Occipital lobe (tissue), 3 donors: ENCODE measurements at places on chromosomes 12 and 14.

DNA sequence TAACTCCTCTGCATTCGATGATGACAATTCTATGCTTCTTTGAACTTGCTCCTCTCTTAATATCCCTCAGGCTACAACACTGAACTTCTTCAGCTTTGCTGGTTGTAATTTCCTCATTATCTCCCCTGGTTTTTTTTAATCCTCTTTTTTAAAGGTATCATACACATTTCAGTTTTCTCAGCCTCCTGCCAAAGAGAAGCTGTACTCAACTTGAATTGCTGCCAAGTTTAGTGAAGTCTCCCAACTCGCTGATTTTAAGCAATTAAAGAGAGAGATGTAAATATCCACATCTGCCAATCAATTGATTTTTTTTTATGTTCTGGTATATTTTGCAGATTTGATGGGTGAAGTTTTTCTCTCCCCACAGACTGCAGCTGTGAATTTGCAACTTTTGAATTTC is 817.8 kb downstream of the GALC start:
- DNase-seq, result no peak

DNA sequence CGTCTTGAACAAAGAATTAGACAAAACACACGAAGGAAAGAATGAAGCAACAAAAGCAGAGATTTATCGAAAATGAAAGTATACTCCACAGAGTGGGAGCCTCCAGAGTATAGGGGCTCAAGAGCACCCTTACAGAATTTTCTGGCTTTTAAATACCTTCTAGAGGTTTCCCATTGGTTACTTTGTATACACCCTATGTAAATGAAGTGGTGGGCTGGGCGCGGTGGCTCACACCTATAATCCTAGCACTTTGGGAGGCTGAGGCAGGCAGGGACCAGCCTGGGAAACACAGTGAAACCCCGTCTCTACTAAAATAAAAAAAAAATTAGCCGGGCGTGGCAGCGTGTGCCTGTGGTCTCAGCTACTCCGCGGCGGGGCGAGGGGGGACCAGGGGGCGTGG is 13.1 kb upstream of the DNM1L start:
- no peak for DNase-seq

- no peak for DNase-seq
Observed at GRCh38 chr12:22826026-22826425, 201.1 kb downstream of the ETNK1 start.

DNA sequence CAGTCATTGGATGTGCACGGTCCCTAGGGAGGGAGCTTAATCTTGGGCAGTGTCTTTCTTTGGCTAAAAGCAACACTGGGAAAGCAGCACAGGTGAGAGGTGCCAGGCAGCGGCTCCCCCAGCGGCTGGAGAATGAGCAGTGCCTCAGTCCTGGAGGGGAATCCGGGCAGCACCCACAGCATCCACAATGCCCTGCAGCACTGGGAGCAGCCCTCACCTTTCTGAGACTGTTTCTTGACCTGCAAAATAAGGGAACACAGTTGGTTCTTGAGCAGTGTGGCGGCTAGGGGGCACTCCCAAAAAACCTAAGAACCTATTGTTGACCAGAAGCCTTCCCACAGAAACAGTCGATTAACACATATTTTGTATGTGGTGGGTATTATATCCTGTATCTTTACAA is 75.8 kb downstream of the SINHCAF start:
- no peak for DNase-seq

DNA sequence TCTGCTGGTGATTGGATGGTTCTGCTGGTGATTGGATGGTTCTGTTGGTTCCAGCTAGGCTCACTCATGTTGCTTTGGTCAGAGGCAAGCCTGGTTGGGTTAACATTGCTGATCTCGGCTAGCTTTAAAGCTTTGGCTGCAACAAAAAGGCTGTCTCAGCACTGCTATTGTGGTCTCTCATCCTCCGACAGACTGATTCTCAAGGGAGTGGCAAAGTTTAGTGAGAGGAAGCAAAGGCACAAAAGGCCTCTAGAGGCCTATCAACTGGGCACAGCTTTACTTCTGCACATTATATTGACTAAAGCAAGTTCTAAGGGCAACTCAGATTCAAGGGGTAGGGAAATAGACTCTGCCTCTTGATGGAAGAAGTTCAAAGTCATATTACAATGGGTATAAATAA is 84.7 kb upstream of the LGR5 start:
- DNase-seq, result no peak

DNA sequence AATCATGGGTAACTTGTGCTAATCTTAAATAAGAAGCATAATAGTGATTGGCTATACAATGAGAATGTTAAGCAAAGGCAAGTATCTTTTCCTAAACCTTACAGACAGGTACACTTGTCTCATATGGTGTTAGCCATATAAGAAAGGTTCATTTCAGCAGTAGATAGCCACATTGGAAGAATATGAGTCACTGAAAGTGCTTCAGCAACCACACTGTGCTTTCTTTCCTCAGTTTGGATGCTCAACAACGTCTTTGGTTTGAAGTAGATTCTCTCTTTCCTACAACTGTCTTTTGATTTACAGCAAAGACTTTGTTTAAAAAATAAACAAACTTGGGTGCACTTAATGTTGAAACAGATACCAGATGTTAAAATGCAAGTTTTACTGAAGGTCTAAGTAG is 8.9 kb downstream of the DDHD1 start:
- DNase-seq, result no peak

- DNase-seq, result no peak
Observed at GRCh38 chr14:50113381-50114035, 2.9 kb downstream of the VCPKMT start.

DNA sequence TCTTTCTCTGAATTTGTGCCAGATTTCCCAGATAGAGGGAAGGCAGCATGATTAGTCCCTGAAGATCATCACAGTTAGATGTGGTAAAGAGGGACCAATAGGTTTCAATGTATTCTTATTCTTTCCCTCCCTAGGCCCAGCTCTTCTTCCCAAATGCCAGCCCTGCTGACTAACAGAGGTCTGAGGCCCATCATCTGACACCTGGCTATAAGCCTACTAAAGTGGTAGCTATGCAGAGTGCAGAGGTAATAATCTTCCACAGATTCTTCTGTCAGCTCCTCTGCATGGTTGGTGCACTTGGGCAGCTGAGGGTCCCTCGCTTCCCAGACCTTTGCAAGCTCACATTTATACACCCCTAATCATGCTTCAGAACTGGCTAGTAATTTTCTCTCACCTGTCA is 63.7 kb upstream of the PZP start:
- DNase-seq, result no peak

DNA sequence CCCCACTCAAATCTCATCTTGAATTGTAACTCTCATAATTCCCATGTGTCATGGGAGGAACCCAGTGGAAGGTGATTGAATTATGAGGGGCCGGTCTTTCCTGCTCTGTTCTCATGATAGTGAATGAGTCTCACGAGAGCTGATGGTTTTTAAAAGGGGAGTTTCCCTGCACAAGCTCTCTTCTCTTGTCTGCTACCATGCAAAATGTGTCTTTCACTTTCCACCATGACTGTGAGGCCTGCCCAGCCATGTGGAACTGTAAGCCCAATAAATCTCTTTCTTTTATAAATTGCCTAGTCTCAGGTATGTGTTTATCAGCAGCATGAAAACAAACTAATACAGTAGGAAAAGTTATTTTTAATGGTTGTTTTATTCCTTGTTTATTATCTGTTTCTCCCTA is 146.0 kb downstream of the FSCB start:
- DNase-seq, result no peak

GRCh38 chr12:110826592-110827200 is 20.1 kb upstream of the CCDC63 start:
- DNase-seq, result peak; percentile 22

DNA sequence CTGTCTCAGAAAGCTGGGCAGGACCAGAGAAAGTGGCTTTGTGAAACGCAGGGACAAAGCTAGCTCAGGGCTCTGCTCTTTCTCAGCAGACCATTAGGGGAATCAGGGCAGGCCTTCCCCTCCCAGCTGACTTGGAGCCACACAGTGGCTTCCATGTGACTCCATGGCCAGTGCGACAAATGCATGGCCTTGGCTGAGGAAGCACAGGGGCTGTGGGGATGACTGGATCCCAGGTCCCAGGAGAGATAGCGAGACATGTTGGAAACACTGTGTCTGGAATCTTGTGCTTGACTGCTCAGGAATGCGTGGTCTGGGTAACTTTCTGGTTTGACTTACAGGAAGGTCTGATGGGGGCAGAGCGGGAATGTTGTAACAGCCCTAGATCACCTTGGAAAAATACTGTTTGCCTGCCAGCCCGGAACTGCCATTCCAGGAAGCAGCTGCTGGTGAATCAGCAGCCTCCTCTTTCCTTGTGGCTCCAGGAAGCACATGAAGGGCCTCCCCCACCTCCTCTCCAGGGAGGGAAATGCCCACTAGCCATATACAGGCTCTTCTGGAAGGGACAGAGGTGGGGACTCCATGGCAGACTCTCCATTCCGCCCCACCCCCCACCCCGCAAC is 133.5 kb upstream of the HIF1A start:
- DNase-seq, result no peak

GRCh38 chr12:124053851-124054250 is 80.8 kb downstream of the ZNF664 start:
- DNase-seq, result peak; percentile 22

GRCh38 chr12:91271185-91271584 is 88.6 kb upstream of the DCN start:
- no peak for DNase-seq

DNA sequence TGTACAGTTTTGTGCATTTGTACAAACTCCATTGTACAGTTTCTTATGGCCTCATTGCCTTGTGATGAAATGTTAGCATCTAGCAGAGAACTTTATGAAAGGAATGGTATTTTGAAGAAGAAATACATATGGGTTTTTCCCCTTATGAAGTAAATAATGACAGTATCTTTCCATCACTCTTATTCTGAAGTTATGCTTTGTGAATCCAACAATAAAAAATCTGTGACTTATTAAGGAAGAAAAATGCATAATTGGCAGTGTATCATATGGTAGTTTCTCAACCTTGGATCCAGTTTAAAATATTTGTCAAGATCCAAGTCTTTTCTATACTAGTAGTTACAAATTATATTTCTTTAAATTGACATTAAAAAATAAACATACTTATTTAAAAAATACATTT is 859.1 kb upstream of the FLRT2 start:
- DNase-seq, result no peak

GRCh38 chr12:111444925-111445725 is 39.4 kb downstream of the SH2B3 start:
- peak; percentile 35 for DNase-seq

DNA sequence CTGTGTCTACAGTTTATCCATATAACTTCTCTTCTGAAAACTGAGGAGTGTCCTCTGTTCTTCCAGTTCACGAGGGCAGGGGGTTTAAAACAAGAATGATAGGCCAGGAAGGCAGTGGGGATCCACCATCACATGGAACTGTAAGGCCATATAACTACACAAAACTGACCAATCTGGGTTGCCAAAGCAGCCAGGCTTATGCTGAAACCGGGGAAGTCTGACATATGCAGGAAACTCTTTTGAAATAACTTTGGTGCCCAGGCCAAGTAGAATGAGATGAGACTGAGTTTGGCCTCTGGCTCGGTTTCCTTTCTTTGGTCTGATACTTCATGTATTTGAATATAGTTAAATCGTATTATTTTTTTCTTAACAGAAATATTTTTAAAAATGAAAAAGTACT is 18.0 kb upstream of the ATF1 start:
- no peak for DNase-seq

GRCh38 chr12:111025792-111026430 is 105.5 kb upstream of the MYL2 start:
- no peak for DNase-seq

- no peak for DNase-seq
Observed at GRCh38 chr14:96104469-96105057, 65.4 kb downstream of the C14orf132 start.

DNA sequence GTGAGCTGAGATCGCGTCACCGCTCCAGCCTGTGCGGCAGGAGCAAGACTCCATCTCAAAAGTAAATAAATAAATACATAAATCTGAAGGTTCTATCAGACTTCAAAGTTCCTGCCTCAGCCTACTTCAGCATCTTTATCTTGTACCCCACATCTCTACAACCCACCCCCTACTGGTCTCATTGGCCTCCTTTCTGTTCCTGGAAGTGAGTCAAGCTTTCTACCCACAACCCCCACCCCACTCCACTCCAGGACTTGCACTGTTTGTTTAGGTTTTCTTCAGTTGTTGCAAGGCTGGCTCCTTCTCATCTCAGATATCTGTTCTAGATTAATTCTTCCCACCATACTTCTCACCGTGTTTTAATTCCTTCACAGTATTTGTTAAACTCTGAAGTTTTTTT is 714 bp upstream of the PSMC6 start:
- no peak for DNase-seq

DNA sequence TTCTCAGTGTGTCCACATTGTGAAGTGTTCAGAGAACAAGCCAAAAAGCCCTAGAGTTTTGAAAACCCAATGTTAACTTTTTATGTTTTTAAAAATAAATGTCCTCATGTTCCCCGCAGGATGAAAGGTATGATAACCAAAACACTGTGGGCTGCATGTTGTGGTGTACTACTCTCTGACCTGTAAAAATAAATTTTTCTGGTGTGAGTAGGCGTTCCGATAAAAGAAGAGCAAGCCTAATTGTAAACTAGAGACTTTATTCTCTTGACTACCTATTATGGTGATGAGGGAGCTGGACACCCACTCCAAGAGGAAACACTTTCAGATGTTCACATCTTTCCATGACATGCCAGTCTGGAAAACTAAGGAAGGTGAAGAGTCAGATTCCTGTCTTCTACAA is 18.2 kb downstream of the PTGER2 start:
- DNase-seq, result no peak

DNA sequence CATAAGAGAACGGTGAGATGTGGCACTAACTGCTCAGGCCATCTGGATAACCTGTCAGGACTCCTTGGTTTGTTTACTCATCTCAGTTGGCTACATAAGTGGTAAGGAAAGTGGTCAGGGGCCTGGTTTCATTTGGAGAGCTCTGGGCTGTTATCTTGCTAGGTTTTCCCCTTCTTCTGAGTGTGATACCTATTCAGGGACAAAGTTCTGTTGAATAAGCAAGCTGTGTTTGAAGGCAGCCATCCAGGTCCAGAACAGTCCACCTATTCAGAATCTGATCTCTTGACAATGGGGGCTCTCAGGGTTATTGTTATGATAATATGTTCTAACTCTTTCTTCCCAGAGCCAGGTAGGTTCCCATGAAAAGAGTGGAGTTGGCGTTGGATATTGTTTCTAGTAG is 194.9 kb downstream of the PAH start:
- no peak for DNase-seq

GRCh38 chr14:101781240-101782061 is 19.9 kb downstream of the PPP2R5C start:
- DNase-seq, result no peak

DNA sequence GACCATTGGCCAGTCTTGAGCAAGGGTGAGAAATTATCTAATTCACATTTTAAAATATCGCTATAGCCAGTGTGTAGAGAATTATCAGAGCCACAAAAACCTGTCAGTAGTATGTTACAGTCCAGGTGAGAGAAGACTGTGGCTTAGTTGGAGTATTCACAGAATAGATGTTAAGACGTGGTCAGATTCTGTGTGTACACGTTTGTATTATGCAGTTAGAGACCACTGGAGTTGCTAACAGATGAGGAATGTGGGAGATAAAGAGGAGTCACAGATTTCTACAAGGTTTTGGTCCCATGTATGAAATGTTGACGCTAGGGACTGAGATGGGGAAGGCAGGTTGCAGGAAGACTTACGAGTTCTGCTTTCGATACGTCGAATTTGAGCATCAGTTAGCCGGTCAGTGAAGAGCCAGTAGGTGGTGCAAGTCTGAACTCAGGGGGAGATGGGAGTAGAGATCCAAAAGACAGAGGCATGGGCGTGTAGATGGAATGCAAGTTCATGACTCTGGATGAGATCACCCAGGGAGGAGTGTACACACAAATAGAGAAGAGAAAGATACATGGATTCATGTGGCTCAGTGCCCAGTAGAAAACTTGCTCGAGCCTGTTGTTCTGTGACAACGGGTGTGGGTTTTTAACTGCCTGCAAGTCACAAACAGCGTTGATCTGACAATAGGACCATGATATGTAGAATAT is 114.8 kb upstream of the FLRT2 start:
- no peak for DNase-seq
